ENCODE measurements at places on chromosomes 11 and 22.

DNA sequence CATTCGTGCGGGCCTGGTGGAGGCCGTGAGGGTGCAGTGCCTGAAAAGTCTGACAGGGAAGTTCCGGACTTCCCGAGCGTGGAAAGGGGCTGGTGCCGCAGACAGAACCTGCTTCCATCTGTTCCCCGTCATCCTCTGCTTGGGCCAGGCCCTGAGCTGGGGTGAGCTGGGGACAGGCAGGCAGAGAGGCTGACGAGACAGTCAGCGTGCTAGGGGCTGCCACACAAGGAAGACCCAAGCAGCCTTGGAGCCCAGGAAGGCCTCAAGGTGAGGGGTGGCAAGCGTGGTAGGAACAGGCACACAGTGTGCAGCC is 25.5 kb downstream of the NADSYN1 start:
- no peak for DNase-seq

DNA sequence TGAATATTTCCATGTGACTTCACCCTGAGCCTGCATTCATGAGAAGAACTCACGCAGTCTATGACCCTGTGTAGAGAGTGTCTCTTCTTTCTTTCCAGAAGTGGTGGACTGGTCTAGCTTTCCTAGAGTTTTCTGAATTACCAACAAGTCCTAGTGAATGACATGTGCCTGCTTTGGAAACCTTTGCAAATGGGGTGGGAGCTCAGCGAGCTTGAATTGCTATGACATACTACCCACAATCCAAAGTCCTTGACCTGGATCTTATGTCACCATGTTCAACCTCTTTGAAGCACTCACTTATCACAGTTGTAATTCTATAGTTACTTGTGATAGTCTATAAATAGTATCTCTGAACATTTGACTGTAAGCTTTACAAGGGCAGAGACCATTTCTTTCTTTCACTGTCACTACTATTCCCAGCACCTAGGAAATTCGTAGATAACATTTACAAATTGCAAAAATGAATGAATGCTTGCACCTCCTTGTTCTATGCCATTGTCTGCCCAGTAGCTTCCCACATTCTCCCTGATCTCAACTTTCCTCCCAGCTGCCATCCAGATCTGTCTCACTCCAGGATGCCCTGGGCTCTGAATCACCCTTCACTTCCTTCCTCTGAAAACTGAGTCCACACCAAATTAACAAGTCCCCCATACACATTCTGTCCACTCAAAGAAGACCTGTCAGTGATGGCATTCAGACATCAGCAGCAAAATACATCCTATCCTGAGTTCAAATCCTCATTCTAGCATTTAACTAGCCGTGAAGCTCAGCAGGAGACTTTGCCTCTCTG is 201.9 kb upstream of the SESN3 start:
- DNase-seq, result no peak

DNA sequence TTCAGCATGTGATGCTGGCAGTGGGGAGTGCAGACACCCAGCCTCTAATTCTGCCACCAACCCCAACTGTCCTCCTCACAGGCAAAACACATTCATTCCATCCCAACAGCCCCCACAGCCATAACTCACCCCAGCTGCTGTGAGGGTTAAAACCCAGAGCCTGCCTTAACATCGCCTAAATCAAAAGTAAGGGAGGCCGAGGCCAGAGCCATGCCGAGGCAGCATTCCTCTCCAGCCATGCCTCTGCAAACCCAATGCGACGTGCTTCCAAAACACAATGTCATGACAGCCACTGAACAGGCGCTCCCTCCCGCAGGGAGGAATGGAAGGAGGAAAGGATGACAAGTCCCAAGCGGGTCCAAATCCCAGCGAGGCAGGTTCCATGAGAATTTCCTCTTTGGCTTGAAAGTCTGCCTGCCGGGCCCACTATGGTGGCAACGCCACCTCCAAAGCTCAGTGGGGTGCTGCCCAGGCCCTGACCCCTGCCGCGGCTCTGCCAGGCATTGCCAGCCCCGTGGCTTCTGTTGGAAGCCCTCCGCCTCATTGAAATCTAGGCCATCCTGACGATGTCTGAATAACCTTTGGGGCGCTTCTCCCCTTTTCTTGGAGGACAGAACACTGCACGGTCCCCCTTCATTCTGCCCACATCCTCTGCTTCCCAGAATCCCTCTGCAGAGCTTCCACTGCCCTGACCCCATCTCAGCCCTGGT is 472.3 kb downstream of the BRD1 start:
- DNase-seq, result no peak

GRCh38 chr11:17012179-17012578 is 2.0 kb downstream of the PLEKHA7 start:
- DNase-seq, result no peak

GRCh38 chr11:119626871-119627270 is 102.1 kb downstream of the NECTIN1 start:
- no peak for DNase-seq

GRCh38 chr11:101497291-101497690 is 86.5 kb downstream of the TRPC6 start:
- DNase-seq, result no peak

GRCh38 chr22:20052309-20053259 is 27.5 kb upstream of the DGCR8 start:
- DNase-seq, result no peak

DNA sequence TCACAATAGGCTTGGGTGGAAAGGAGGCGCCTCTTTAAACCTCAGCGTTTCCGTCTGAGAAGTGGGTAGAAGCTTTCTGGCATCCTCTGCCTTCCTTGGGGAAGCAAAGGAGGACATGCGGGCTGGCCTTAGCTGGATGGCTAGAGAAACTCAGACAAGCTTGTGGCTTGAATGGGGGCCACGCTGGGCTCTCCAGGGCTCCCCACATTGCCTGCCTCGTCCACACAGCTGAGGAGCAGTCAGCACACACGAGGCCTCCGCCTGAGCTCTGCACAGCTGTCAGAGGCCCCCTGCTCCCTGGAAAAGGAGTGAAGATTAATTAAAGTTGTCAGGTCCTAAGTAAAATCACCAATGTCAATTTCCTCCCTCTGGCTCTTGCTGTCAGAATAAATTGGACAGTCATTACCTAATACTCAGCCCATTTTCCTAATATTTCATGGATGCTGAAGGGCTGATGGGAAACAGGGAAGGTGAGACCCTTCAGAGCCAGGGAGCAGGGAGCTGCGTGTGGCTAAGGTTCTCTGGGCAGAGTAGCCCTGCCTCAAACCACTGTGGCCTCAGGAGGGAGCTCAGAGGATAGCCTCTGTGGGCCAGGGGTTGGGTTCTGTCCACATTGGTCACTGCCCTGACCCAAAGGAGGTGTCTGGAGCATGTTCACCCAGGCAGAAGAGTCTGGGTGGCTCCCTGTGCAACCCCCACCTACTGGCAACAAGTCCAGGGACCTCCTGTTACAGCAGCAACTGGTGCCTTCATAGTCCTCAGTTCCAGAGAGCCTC is 118.3 kb upstream of the CD82 start:
- no peak for DNase-seq

DNA sequence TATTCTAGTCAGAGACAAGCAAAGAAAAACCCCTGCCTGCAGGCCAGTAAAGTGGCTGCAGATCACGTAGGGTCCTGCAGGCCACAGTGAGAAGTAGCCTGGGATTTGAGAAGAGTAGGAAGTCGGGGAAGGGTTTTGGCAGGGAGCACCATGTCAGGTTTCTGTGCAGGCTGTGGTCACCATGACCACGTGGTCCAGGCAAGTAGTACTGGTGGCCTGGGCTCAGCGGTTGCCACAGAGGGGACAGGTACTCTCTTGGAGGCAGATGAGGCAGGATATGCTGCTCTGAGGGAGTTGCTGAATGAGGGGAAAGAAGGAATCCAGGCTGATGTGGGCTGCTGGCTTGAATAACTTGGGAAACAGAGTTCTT is 46.5 kb downstream of the PISD start:
- no peak for DNase-seq

- no peak for DNase-seq
Measured at GRCh38 chr11:55172734-55173415, 89.1 kb upstream of the TRIM48 start.

DNA sequence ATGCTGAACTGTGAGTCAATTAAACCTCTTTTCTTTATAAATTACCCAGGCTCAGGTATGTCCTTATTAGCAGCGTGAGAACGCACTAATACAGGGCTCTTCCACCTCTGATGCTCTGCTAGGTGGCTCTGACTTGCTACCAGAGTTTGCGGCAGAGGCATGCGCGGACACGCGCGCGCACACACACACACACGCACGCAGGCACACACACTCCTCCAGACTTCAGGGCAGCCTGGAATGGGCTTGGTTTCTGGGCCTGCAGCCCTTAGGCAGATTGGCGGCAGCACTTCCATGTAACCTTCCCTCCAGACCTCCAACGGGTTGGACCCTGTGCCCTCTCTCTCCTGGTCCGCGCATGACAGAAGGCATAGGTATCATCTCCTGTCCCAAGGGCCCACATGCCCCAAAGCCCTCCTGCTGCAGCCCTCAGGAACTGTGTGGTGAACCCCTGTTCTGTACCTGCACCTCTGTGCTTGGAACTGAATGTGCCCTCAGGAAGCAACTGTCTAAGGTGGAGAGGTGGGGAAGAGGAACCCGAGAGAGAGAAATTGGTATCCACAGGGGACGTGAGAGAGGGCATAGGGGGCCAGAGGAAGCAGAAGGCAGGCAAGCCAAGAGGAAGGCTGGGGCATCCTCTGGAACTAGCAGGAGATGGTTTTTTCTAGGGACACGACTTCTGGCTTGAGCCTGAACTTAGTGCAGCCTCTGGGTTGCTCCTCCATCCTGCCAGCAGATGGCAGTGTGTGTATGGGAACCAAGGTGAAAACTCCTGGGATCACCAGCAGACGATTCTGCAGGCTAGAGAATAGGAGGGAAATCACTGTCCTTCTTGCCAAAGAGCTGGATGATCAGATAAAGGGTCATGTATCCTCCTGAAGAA is 23.4 kb upstream of the RIC3 start:
- peak; percentile 84 for DNase-seq

GRCh38 chr11:30041171-30041570 is 24.3 kb upstream of the KCNA4 start:
- no peak for DNase-seq

DNA sequence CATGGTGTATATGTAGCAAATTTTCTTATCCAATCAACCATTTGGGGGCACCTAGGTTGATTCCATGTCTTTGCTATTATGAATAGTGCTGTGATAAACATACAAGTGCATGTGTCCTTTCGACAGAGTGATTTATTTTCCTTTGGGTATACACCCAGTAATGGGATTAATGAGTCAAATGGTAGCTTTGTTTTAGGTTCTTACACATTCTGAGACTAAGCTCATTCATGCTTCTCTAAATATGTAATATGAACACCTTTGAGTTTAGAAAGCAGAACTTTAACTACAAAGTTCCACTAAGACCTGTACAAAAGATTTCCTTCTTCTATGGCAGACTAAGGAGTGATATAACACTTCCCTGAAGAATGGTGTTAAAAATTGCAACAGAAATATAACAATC is 627.0 kb downstream of the KCNA4 start:
- DNase-seq, result no peak

DNA sequence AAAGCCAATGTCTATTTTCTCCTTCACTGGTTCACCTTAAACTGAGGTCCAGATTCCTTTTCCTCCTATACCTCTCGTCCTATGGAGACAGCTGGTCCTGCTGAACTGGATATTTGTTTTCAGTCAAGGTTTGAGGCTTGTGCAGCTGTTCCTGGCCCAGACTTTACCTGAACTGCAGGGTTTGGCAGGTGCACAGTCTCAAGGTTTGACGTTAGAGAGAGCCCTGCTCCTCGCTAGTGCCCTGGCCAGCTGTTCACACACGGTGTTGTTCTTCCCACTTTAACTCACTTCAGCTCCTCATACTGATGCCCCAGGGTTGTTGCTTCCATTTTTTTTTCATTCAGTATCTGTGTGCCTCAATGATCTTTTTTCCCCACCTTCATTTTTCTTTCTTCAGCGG is 74.0 kb upstream of the TTC12 start:
- no peak for DNase-seq

DNA sequence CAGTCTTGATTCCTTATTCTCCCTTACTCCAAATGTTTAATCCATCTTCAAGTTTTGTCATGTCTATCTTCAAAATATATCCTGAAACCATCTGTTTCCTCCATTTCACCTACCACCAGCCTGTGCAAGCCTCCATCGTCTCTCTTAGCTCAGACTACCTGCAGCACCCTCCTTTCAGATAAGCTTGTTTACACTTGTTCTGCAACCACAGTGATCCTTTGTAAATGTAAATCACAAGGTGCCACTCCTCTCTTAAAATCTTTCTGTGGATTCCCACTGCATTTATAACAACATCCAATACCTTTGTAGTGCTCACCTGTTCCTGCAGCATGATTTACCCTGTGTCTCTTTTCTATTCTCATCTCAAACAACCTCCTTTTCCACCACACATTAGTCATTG is 31.8 kb upstream of the GPR83 start:
- no peak for DNase-seq

- DNase-seq, result no peak
Measured at GRCh38 chr11:96905143-96905542, 515.3 kb downstream of the JRKL start.

DNA sequence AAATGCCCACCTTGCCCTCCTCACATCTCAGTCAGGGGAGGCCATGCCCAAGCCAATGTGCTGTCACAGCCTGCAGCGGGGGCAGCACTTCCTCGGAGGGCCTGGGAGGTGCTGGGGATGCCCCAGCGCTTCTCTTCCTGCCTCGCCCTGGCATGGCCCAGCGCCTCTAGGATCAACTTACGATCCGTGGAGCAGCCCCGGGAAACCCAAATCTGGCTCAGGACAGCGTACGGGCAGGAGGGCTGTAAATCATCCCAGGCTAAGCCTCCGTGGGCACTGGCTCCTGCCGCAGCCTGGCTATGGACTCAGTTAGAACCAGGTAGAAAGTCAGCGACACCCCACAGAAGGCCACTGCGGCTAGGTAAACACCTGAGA is 60.9 kb upstream of the EMID1 start:
- DNase-seq, result no peak

DNA sequence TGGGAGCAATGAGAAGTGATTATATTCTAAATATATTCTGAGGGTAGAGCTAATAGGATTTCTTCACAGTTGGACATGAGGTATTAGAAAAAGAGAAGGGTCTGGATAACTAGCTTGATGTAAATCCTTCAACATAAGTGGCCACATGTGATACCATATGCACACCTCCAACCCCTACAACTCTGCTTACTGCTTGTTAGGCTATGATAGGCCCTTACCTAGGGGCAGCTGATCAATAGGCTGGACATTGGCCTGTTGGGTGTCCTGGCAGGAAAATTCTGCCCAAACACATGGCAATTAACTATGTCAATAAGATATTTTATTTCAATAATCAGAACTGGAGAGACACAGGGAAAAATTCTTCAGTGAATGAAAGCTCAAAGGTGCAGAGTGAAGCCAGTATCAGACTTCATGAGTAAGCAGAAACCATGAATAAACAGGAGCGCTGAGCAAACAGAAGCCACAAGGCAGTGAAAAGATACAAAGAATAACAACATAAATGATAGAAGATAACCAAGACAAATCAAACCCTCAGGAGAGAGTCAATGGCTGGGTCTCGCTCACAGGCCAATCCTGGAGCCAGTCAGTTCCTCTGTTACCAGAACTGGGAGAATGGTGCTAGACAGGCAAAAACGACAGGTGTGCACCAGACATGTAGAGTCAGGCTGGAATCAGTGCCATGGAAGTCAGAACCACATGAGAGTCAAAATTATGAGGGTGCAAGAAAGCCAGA is 46.3 kb upstream of the PSMA1 start:
- no peak for DNase-seq
